Activated T-cell treated with anti-CD3 and anti-CD28 coated beads, Interleukin-2, amount 50 U/mL, for 72 hours (primary cell): ENCODE measurements at places on chromosomes 12 and 14. TPM values are rescaled to one million over a fixed set of nuclear protein-coding genes. Genes with fewer than 3 reads are reported as not detected.

The PRIM1 gene
- total RNA-seq = 84.5 TPM

GRCh38 chr14:34571771-34572170, 32.3 kb upstream of the EAPP start:
- no peak for DNase-seq

DNA sequence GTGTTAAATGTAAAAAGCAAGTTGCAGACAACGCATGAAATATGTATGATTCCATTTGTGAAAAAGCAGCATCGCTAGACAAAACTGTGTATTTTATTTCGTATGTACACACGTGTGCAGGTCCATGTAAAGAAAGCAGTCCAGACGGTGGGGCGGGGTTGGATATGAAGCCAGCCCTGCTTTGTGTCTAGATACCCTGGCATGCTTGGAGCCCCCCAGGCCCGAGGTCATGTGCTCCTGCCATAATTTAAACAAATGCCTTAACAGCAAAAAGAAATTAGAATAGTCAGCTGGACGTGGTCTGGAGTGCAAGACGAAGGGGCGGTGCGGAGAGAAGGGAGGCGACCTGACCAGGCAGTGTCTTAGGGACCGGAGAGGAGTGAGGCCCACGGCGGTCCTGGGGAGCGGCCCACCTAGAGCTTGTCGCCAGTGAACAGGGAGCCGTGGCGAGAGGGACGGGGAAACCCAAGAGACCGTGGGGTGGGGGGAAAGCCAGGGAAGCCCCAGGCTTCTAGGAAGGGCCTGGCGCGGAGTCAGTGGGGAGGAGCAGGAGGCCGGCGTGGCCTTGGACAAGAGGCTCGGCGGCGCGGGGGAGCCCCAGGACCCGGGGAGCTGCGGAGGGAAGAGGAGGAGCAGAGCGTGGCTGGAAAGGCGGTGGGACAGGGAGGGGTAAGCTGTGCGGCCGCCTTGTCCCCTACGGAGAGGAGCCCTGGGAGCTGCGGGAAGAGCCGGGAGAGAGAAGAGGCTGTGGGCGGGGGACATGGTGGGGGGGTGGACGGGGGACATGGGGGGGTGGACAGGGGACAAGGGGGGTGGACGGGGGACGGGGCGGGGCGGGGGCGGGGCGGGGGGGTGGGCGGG, 118.5 kb upstream of the C14orf180 start:
- DNase-seq = no peak

- no peak for DNase-seq
Measured at GRCh38 chr12:69627501-69627900, 16.8 kb upstream of the LRRC10 start.

DNA sequence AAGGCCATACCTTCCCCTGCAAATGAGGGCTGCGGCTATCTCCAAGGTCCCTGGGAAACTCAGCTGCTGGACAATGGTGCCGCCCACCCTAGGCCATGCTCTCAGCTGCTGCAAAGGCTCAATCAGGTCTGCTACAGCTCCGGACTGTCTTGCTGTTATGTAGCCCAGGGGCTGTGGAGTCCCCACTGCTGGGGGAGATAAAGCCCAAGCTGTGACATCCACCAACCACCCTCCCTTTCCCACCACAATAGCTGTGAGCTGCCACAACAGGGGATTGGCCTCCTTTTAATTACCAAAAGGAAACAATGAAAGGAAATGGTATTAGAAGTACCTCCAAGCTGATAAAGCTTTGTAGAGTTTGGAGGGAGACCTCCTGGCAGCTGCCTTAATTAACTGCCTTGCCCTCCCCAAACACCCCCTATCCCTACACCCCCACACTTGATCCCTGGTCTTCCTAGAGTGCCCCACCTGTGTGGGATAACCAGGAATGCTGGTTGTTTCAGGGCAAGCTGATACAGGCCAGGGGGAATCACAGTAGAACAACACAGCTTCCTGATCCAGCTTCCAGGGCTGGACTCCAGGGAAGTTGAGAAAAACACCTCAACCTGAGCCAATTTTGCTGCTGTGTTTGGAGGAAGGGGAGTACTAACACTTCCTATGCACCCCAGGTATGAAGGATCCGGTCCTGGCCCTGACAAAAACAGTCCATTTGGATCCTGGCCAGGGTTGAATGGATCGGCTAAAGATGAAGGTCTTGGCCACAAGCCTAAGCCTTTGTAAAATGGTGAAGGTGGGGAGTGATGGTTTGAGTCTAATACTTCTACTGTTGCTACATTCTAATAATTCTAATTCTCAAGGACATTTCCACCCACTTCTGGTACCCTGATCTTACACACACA, at the start of gene VWF:
Gene VWF, minus strand, starts transcription at position 260 of the 899 bp plus-strand sequence. CDS start 1,474 bp downstream, outside the sequence.
- no peak for DNase-seq

The ASIC1 gene
- 5.8 TPM for total RNA-seq
